ENCODE measurements at places on chromosomes 4 and X.

DNA sequence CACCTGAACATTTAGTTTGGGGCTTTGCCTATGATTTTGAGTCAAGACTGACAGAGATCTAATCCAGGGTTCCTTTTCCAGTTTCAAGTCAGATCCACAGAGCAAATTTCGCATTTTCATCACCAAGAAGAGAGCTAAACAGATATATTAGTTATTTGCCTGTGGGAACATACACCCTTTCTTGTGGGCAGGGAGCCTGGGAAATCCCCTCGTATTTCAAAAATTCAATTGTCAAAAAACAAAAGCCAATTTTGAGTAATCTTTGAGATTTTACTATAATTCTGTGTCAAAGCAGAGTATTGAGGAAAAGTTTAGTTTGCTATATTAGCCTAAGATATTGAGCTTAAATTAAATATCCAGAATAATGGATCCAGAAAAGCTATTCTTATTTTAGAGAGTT lies 56.6 kb downstream of the AFM start:
- no peak for DNase-seq

- peak; percentile 31 for DNase-seq
These were observed 22.6 kb downstream of the FGFRL1 start for GRCh38 chr4:1033840-1034551.

GRCh38 chr4:125952631-125953030 lies 637.9 kb downstream of the FAT4 start:
- no peak for DNase-seq

GRCh38 chrX:63920875-63921274 lies 135.9 kb upstream of the ARHGEF9 start:
- no peak for DNase-seq

- DNase-seq = no peak
These were observed 93.8 kb downstream of the HS3ST1 start for GRCh38 chr4:11334887-11335286.

DNA sequence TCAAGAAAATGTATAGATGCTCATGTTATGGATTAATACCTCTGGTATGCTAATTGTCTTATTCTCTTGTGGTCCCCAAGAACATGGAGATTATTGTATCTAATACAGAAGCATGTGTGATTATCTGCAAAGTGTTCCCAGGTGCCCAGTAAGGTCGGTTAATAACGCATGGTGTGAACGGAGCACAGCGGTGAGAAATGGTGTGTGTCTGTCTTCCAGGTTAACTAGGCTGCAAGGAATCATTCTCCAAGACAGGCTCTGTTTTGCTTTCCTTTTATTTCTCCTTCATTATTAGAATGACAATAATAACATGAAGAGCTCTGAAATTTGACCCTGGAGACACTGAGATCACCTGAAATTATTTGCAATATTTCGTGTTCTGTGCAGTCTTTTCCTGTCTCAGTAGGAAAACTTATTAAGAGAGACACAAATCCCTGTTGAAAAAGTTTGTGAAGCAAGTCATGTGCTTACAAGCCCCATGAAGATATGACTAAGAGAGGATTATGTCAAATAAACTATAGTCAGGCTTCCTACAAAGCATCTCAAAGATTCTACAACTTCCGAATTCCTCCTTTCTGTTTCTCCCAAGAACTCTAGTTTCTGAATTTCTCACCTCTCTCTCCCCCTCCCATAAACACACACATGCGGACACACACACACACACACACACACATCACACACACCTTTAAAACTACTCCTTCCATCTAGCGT lies 230.9 kb downstream of the HS3ST1 start:
- no peak for DNase-seq

- DNase-seq = no peak
These were observed 323.1 kb downstream of the NKX6-1 start for GRCh38 chr4:84176016-84176415.

GRCh38 chr4:148214529-148215166 lies 227.6 kb downstream of the NR3C2 start:
- DNase-seq = no peak

- DNase-seq = no peak
These were observed 40.9 kb downstream of the HMX1 start for GRCh38 chr4:8830611-8831200.

DNA sequence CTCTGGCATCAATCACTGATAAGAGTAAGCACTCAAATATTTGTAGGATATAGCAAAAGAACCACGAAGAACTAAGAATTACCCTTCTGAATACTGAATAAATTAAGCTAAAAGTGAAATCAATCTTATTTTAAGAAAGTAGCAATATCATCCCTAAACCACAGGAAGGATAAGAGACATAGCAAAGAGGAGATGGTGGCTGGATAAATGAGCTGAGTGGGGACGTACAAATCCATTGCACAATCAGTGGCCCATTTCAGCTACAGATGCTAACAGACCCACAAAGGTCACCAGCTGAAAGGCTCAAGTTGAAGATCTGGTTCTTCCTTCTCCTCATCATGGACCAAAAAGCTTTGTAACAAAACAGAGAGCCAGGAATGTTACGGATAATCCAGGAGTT lies 77.1 kb downstream of the SLC9A7 start:
- DNase-seq = no peak

GRCh38 chrX:10259716-10260115 lies 102.9 kb downstream of the CLCN4 start:
- DNase-seq = no peak

- DNase-seq = no peak
These were observed 118.5 kb downstream of the WDFY3 start for GRCh38 chr4:84847978-84848377.

GRCh38 chr4:766152-766515 lies 59.8 kb downstream of the CPLX1 start:
- DNase-seq = no peak

GRCh38 chr4:137430171-137430570 lies 102.1 kb downstream of the PCDH18 start:
- no peak for DNase-seq

- no peak for DNase-seq
These were observed 1.7 kb downstream of the DOCK11 start for GRCh38 chrX:118497180-118497818.

- DNase-seq = peak; percentile 27
These were observed 68.7 kb downstream of the SUPT20HL2 start for GRCh38 chrX:24245202-24245601.

- no peak for DNase-seq
These were observed 302.9 kb upstream of the GATB start for GRCh38 chr4:152063621-152064240.

- DNase-seq = no peak
These were observed 110.2 kb upstream of the ADRA2C start for GRCh38 chr4:3655963-3656362.

DNA sequence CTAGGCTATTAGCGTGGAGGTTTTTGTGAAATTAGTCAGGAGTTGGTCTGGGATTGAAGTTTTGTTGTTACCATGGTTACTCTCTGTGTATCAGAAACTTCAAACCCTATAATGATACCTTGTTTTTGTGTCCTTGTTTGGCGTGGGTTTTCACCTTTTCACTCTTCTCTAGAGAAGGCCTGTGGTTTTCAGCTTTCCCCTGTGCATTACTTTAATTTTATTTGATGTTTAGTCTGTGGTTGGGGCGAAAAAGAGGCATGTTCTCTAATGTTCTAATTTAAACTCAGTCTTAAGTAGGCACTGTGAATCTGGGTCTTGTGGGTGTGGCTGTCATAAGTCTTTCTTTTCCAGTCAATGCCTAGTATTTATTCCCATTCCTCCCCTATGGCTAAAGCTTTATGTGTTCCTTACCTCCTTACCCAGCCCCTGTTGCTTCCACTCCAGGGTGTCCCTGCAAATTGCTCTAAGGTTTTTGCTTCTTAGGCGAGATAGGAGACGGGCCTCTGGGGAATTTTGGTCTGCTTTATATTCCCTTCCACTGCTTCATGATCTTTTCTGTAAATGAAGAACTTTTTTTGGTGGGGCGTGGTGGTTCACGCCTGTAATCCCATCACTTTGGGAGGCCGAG lies 326.3 kb upstream of the ZCCHC13 start:
- no peak for DNase-seq

DNA sequence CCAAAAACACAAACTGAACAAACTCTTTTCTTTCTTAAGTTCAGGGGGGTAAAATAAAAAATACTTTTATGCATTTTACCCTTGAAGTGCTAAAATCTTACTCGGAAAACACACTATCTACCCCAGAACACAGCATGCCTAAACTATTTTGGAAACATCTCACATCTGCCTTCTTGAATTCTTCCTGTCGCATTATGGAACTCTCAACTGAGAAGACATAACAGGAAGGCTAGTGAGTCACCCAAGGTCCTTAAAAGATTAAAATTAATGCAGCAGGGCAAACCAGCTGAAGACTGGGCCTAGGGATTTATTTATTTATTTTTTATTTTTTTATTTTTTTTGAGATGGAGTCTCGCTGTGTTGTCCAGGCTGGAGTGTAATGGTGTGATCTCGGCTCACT lies 208.2 kb downstream of the APBB2 start:
- DNase-seq = no peak

GRCh38 chr4:188130355-188130754 lies 8.9 kb upstream of the TRIML1 start:
- no peak for DNase-seq

GRCh38 chr4:185709802-185710486 lies 102.0 kb downstream of the SORBS2 start:
- no peak for DNase-seq

DNA sequence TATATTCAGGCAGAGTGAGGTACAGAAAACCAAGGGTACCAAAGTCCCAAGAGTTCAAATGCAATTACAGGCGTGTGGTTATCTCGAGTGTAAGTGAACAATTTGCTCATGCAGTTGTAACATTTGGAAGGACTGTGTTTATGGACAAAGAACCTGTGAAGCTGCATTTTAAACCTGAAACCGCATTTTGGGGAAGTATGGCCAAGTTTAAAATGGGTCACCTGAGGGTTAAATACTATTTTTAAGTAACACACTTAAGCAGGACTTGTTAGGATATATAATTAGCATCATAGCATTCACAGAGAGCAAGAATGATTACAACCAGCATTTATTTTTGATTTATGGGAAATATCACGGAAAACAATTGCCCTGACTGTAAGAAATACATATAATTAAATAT lies 79.1 kb upstream of the LCORL start:
- no peak for DNase-seq

- DNase-seq = no peak
These were observed 6.0 kb downstream of the NOA1 start for GRCh38 chr4:56971383-56971782.

DNA sequence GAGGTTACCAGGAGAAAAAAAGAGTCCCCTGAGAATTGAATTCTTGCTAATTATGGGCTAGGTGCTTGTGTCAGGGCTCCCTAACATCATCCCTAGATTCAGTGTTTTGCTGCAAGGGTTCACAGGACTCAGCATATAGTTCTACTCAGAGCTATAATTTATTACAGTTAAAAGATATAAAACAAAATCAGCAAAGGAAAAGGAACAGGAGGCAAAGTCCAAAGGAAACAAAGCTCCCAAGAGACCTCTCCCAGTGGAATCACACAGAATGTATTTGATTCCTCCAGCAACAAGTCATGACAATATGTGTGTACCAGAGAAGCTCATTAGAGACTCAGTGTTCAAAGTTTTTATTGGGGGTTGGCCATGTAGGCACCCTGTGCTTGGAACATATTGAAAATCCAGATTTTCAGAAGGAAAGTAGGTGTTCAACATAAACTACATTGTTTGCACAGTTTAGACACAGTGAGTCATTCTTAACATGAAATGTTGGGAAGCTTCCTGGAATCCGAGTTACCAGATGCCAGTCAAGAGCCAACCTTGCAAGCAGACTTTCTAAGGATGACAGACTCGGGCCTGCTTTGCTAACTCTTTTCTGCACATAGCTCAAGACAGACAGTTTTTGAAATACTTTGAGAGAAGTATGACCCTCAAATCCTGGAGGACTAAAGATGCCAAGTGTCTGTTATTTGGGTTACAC lies 311.3 kb upstream of the EMCN start:
- DNase-seq = no peak

DNA sequence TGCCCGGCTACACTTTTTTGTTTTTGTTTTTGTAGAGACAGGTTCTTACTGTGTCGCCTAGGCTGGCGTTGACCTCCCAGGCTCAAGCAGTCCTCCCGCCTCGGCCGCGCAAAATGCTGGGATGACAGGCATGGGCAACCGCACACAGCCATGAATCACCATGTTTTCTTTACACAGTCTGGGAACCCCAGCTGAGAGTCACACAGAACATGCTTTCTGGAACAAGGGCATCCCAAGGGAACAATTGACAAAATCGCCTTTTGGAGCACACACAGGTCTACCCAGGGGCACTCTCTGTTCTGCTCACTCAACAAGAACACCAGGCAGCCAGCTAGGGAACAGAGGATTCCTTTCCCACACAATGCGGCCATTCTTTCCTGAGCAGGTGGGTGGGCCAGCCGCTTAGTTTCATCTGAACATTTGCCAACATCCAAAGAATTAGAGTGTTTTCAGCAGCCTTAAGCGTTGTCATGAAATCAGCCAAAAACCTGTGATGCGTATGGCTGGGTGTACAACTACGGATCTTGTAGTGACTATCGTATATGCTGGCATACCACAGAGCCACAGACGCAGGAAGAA lies 15.7 kb downstream of the PRKX start:
- DNase-seq = no peak

GRCh38 chr4:120718979-120719566 lies 203.5 kb downstream of the PRDM5 start:
- DNase-seq = no peak

DNA sequence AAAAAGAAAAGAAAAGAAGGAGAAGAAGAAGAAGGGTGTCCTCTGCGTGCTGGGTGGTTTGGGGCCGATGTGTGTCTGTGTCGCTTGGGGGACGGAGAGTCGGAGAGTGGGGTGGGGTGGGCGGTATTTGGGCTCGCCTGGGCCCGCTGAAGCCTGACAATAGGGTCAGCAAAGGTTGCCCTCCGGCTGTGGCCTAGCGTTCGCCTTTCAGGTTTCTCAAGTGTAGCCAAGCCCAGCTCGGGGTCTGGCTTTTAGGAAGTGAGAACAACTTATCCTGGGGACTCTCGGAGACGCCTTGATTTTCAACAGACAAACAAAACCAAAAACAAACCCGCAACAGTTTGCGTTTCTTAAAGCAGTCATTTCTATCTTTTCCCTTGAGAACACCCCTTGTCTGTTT lies 4.1 kb upstream of the SOX3 start:
- no peak for DNase-seq

DNA sequence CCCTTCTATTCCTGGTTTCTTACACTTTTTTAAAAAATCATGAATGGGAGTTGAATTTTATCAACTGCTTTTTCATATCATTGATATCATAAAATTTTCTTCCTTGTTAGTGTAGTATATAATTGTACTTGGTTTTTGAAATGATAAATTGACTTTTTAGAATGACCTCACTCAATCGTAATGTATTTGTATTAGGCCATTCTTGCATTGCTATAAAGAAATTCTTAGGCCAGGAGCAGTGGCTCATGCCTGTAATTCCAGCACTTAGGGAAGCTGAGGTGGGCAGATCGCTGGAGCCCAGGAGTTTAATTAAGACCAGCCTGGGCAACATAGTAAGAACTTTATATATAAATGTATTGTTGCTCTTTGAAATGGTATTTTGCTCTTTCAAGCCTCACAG lies 6.3 kb downstream of the EXOC1 start:
- no peak for DNase-seq

DNA sequence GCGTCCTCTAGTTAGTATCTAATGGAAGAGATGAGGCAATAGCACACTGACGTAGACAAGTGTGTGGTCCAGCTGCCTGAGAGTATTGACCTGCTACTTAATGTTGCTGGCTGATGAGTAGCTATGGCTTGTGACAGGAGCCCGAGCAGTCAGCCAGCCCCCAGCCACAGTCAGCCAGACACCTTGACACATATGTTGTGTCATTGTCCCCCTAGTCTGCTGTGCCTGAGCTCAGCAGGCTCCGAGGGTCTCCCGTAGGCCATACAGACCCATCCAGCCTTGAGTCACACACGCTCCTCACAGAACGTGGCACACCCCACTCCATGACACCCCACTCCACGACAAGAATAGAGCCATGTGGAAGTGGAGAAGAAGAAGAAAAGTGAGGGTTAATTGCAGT lies 362.1 kb downstream of the UNC5C start:
- no peak for DNase-seq

Data from 8988T (cell line).